ENCODE measurements at places on chromosomes 13 and 19.

DNA sequence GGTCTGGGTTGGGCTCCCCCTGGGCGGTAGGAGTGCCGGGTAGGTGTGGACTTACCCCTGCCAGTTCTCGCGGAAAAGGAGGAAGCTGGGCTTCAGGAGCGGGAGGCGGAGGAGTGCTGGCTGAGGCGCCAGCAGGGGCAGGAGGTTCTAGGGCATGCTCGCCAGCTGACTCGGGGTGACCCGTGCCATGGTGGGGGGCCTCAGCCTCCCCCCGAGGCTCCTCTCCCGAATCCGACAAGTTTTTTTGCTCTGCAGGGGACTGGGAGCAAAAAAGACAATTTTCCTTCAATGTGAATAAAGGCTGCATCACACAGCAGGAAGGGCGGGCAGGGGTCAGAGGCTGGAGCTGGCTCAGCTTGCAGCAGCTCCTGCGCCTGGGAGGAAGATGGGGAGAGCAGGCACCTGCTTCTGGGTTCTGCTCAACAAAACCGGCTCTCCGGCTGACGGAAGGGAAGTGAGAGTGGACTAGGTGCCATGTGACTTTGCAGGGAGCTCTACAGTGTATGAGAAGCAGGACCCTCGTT lies 26.5 kb downstream of the RANBP3 start:
- DNase-seq, result no peak

DNA sequence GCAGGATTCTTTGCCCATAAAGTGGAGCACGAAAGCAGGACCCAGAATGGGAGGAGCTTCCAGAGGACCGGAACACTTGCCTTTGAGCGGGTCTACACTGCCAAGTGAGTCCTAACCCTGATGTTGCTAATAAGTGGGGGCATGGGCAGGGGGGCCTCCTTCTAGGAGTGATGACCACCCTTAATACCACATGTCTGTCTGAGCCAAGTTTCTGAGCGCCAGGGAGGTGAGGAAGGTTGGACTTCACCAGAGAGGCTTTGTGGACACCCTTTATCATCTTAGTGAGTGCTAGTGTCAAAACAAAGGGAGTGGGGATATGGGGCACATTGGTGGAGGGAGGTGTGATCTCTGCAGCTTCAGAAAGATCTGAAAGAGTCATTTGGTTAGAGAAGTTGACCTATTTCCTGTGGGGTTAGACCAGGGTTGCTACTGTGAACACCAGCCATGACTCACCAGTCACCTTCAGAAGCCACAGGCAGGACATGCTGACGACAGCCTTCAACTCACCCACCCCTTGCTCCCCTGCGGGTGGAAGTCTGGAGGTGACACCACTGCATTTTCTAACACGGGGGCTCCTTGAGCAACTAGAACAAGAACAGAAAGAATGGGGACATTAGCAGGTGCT lies 8.8 kb downstream of the ALOX5AP start:
- DNase-seq, result peak; percentile 66

GRCh38 chr13:40420160-40420740 lies 246.2 kb downstream of the FOXO1 start:
- no peak for DNase-seq

GRCh38 chr13:89324582-89324981 lies 1653.4 kb downstream of the SLITRK5 start:
- no peak for DNase-seq

GRCh38 chr19:13212759-13213330 lies 62.6 kb downstream of the IER2 start:
- peak; percentile 57 for DNase-seq

- DNase-seq, result no peak
These were observed 18.6 kb downstream of the GRIK5 start for GRCh38 chr19:42051166-42052115.

DNA sequence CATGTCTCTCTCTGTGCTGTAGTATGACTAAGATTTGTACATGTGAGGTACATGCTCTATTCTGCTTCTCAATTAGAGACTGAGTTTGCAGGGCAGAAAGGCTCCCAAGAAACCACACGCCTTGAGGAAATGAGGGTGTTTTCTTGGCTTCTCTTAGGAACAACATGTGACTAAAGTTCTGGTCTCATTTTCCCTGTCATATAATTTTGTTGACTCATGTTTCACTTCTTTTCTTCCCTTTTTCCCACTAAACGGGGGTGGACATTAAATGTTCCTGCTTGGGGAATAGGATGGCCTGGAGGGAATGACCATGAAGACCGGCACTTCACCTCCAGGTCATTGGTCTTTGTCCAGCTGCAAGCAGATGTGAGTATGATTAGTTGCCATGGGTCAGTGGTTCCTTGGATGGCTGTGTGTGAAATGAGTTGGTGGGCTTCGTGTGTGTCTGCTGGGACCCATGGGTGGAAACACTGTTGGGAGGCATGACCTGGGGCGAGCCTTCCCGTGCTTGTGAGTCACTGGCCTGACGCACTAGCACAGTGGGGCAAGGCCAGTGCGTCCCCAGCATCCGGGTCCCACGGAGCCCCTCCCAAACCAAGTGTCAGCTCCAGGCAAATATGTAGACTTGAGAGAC lies 56.6 kb downstream of the COL4A1 start:
- DNase-seq, result no peak

DNA sequence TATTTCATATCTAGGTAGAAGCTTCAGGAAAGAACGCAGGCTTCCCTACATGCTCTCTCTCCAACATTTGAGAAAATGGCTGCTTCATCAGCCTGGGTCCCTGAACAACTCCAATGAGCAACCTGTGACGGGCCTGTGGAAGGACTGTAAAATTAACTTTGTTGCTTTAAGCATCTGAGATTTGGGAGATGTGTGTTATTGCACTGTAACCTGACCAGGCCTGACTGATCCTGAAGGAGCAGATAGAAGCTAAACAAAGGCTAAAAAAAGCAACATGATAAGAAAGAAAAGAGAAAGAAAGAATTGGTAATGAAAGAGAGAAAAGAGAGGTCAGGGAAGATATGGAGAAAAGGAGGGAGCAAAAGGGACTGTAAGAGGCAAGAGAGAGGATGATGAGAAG lies 77.1 kb upstream of the MBNL2 start:
- DNase-seq, result no peak

GRCh38 chr19:51195316-51195586 lies 29.6 kb upstream of the CD33 start:
- DNase-seq, result no peak

Measured in stimulated activated CD8-positive, alpha-beta memory T cell treated with anti-CD3 and anti-CD28 coated beads, Interleukin-15, amount 100 ng/mL, for 1 hour (primary cell).